Iris pigment epithelial cell (primary cell): ENCODE measurements at places on chromosomes 11 and 22.

GRCh38 chr11:87459351-87459750 is 421.6 kb downstream of the TMEM135 start:
- DNase-seq = no peak

- DNase-seq = peak; percentile 14
Observed at GRCh38 chr11:105489446-105489845, 120.4 kb upstream of the GRIA4 start.

DNA sequence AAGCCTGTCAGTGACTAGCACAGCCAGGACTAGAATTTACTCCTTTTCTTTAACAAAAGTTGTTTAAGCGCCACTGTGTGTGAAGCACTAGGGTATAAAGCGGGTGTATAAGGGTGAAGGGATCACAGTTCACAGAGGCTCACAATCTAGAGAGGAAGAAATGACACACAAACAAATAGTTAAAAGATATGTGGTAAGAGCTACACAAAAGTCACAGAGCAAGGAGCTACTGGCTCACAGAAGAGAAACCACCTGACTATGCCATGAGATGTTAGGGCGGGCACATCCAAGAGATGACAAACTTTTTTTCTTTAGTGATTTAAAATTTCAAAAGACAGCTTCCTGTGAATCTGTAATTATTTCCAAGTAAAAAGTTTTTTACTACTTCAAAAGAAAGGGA is 55.6 kb downstream of the PHF21A start:
- no peak for DNase-seq

DNA sequence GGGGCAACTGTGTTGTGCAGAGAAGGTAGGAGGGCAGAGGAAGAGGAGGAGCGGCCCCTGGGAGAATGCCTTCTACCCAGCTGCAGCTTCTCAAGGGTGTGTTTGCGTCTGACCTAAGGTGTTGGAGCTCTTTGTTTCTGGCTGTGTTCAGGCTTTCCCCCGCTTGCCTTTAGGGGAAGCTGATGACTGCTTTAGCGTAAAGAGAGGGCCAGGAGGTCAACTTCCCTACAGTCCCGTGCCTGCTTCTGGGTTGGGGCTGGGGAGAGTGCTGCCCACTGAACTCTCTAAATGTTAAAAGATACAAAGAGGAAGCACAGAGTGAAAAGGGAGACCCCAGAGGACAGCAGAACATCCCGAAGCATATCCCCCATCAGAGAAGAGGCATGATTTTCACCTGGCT is 99.2 kb downstream of the PTPRJ start:
- no peak for DNase-seq

DNA sequence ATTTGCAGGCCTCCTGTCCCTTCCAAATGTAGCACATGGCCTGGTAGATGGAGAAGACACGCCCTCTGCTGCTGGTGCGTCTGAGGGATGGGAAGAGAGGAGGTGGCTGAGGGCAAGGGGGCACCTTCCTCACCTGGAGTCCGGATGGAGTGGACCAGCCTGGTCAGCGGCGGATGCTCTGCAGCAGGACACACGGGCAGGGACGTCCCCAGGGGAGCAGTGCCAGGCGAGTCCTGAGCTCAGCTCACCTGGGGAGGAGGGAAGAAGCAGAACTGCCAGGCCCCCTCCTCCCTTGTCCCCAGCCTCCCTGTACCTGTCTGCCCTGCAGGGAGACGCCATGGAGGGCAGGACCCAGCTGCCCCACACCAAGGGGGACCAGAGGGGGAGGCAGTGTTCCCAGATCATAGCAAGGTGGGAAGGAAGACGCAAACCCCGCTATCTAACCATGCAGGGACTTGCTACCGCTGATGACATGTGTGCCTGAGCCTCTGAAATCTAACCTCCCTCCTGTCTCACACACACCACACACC is 1495.9 kb downstream of the BRD1 start:
- no peak for DNase-seq

DNA sequence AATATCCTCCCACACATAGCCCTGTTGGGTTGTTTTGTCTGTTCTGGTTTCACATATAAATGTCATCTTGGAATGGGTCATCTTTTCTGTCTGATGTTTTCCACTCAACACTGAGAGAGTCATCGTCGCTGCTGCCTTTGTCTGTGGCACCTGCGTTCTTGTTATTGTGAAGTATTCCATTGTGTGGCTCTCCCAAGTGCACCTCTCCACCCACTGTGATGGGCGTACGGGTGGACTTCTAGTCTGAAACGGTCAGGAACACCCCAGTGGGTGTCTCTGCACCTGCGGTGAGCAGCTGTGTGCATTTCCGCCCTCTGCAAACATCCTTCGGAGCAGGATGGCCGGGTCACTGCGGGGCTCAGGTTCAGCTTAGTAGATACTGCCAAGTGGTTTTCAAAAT is 34.5 kb upstream of the RTL6 start:
- DNase-seq = no peak

DNA sequence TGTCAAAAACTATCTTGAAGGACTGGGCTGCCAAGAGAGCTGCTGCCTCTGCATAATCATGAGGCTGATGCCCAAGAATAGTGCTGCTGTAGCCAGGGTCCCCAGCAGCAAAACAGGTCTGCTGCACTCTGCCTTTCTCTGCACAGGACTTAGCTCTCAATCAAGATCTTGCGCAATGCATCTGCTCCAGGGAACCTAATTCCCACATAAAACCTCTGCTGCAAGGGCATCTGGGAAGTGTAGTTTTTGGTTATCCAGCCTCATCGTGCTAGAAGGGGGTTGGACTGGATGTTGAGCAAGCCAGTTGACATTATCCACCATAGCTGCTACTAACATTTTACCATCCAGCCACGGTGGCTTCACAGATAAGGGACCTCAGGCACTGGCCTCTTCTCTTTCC is 192.7 kb downstream of the C11orf91 start:
- peak; percentile 89 for DNase-seq

DNA sequence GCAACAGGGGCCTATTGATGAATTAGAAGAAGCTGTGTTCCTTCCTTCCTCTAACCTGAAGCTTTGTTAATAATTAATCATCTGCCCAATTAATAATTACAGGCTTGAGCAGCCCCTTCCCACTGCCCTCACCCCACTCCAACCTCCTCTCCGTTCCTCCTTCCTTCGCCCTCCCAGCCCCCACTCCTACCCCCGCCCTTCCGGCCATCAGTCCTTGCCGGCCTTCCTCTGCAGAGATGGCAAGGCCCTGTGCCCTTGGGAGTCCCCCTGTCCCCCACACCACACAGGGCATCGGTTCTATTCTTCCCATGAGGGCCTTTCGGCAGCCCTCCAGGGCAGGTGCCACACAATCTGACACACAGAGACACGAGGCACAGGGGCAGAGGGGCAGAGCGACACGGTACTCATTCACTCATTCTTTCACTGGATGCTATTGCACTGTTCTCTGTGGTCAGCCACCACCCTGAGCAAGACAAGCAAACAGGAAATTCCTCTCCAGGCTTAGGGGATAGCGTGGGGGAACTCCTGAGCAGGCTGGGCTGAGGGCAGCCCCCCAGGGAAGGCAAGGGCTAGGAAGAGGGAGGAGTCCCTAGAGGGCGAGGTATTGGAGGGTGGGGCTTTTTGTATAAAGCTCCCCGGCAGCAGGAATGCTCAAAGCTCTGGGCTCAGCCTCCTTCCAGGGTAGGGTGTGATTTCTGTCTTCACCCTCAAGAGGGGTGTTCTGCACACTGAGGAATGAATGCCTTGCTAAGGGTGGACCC is 14.7 kb downstream of the MGAT3 start:
- DNase-seq = peak; percentile 73

GRCh38 chr11:36270701-36271100 is 18.5 kb downstream of the COMMD9 start:
- no peak for DNase-seq

DNA sequence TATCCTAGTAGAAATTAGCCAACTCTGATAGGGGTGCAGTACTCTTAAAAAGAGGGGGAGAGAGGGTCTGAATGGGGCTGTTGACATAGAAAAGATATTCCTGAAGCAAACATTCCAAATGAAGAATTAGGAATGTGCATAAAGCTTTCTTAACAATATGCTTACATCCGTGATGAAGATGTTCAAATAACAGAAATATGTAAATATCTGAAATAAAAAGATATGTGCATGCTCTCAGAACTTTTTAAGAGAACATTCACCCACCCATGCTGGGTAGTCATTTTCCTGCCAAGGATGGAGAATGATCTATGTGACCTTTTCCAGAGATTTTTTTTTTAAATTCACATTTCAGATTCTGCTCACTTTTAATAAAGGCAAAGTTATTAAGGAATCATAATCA is 80.6 kb downstream of the GRIA4 start:
- DNase-seq = no peak

DNA sequence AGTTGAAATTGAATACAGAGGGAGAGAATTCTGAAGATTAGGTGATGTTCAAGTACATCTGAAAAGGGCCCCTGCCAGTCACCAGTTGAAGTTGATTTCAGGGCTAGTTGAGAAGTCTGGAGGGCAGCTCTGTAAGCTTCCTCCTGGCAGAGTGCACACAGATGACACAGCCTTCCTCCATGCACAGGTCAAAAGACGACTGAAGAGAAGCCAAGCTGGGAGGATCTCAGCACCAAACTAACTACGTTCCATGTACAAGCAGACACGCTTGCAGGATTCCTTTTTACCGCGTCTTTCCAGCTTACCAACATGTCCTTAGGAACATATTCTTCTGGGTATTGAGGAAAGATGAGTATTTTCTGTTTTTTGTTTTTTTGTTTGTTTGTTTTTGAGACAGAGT is 7.9 kb downstream of the BARX2 start:
- no peak for DNase-seq

- DNase-seq = no peak
Observed at GRCh38 chr11:2694495-2694894, 5.3 kb downstream of the KCNQ1OT1 start.

DNA sequence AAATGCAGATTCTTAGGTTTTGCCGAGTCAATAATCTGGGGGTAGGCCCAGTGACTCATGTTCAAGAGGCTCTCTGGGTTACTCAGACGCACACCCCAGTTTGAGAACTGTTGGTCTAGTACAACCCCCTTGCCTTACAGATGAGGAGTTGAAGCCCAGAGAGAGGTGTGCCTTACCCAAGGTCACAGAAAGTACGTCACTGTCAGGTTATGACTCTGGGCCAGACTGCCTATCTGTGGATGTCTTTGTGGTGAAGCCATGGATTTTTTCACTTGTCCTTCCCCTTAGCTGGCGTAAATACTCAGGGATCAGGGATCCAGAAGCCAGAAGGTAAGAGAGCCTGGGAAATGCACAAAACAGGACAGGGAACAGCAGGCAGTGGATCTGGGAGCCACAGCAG is 25.2 kb upstream of the NECTIN1 start:
- no peak for DNase-seq

DNA sequence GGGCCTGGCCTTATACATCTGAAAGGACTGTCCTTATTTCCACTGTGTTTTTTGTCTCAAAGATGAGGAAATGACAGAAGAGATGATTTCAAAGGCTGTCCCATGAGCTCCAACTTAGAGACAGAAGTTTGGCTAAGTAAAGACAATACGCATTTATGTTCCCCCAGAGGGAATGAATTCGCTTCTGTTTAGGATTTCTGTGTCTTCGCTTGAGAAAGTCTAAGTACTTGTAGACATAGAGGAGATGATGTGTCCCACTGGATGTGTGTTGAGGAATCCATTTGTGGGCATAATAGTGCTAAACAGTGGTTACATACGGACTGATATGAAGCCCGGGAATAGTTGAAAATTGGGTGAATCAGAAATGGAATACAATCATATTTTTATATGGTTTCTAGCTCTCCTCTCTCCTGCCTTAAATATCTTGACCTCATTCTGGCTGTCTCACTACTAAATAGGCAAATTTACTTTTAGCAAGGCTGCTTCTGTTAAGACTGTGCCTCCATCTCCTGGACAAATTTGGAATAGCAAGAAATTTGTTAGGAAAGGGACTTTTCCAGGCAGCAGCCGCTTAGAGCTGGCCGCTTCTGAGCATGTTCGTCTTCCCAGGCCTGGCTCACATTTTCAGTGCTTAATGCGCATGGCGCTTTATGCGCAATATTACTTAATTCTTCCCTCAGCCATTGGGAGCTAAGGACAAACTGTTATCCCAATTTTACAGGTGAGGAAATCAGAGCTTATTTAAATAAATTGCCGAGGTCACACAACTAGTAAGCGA is 1.9 kb upstream of the PEX26 start:
- DNase-seq = peak; percentile 87

GRCh38 chr11:119205080-119205479 is 1.1 kb upstream of the CBL start:
- DNase-seq = no peak

DNA sequence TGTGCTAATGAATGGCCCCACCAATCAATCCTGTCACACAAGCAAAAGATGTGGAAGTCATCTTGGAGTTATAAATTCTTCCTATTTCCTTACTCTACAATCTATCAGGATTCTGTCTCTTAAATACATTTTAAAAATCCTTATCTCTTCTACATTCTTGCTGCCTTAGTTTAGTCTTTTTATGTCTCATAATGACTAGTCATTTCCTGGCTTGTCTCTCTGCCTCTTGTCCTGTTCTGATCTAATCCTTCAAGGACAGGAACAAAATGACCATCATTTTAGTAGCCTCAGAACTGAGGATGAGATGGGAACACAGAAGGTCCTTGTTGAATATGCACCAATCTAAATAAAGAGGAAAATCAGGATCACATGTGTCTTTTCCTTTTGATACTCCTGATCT is 56.6 kb upstream of the LIN7C start:
- peak; percentile 73 for DNase-seq

GRCh38 chr11:23555085-23555484 is 694.8 kb upstream of the CCDC179 start:
- peak; percentile 82 for DNase-seq

DNA sequence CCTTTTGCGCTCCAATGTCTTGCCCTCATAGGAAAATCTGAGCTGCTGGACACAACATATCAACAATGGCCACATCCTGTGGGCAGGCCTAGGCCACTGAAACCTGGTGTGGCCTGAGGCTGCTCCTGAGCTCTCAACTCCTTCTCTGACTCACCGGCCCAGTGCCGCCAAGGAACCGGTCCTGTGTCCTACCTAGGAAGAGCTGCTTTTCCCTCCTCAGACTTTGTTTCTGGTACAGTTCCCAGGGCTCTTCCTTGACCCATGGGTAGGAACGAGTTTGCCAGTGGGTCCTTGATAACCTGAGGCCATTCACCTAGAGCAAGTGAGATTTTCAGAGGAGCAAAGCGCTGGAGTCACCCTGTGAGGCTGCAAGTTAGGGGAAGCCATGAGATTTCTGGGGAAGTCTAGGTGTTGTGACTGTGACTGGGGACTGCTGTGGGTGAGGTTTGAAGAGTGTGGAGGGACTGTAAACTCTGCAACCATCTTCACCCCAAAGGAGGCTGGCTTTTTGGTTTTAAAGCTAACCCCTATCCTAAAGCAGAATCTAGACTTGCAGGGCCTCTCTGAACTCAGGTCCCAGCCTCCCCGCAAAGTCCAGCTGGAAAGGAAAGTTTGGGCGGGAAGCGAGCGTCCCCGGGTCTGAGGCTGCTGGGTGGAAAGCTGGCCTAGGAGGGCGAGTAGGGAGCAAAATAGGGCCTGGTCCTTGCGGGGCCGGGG is 12.0 kb upstream of the PAX6 start:
- DNase-seq = no peak

GRCh38 chr11:218815-219593 is 11.5 kb downstream of the RIC8A start:
- no peak for DNase-seq
